ENCODE measurements at places on chromosomes 7 and 10.

DNA sequence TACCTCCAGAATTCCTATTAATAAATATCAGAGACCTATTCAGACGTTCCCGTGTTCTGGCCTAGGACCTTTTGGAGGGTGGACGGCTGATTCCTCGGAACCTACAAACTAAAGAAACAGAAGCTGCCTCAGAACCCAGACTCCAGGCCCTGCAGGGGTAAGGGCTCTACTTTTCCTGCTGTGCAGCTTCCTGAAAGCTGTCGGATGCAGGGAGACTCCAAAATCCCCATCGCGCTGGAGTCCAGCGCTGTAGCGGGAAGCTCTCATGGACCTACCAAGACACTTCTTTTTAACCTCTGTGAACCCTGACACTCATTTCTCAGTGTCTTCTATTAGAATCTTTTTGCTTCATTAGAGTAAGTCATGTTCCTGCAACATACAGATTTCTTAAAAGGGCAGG is 244.5 kb upstream of the PITRM1 start:
- DNase-seq = no peak

DNA sequence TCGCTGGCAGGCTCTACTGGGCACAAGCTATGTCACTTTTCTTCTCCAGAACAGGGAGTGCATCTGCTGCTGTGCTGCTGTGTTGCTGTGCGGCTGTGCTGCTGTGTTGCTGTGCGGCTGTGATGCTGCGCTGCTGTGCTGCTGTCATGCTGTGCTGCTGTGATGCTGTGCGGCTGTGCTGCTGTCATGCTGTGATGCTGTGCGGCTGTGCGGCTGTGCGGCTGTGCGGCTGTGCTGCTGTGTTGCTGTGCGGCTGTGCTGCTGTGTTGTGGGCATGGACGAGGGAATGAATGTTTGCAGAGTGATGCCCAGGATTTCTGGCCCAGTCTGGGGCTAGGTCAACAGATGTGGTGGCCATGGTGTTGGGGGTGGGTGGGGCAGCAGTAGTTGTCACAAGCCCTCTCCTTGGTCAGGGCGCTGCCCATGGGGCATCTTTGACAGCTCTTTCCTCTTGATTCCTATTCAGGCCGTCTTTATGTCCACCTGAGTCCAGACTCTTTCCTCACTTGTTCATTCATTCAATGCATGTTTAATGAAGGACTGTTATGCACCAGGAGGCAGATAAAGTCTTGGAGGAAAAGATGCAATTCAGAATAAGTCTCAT is 55.6 kb downstream of the C10orf120 start:
- DNase-seq = no peak

- no peak for DNase-seq
Measured at GRCh38 chr7:151461096-151461941, 21.4 kb upstream of the CRYGN start.

DNA sequence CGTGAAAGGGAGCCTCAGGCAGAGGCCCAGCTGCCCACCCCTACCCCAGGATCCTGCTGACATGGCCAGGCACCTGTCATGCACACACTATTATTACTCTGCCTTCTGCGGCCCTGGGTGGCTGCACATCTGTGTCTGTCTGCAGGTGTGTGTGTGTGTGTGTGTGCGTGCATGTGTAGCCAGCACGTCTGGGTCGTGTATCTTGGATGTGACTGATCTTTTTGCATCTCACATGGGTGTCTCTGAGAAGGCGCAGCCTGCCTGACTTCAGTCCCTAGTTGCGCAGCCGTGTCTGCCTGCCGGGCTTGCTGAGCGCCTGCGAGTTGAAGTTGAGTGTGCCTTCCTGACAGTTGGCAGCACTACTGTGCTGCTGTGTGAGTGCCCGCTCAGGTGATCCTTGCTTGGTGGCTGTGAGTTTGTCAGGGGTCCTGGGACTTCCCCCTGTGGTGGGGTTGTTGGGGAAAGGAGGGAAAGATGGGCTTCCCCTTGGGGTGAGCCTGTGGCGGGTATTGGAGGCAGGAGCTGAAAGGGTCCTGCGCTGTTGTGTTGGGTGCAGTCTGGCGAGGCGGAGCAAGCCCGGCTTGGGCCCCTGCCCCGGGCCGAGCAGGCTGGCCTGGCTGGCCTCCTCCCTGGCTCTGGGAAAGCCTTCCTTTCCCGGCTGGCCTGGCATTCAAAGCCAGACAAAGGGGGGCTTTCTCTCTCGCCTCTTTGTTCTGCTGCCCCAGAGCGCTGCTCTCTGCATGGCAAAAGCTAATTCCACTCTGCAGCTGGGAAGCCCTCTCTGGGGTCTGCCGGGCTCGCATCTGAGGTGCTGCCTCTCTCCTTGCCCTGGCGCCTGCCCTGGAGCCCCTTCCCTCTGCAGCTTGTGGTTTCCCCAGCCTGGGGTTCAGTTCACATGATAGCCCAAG is 4.9 kb downstream of the TRIM8 start:
- DNase-seq = no peak

DNA sequence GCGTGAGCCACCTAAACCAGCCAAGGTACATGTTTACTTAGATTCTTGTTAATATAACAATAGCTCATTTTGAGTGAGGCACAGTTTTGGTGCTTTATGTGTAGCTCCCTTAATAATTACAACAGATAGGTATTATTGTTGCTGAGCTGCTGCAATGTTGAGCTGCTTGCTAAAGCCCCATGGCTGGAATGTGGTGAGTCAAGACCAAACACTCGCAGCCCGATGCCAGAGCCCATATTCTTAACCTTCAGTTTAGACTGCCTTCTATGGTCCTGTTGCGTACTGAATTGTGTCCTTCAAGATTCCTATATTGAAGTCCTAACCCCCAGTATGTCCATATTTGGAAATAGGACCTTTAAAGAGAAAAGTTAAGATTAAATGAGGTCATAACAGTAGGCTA is 407.1 kb downstream of the NEBL start:
- DNase-seq = no peak

DNA sequence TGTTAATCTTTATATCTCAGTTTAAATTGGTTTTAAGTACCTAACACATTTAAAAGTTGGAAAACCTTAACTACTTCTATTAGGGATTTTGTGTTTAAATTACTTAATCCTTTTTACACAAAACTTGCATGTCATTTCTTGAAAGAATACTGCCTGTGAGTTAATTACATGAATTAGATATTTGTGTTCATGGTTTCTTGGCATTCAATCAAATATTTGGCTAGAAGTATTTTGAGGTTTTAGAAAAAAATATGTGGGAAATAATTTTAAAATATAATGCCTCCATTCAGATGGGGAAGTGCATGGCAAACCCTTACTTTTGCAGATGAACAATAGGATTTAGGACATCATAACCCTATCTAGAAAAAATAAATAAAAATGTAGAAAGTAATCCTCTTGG is 186.5 kb upstream of the SEMA3E start:
- DNase-seq = no peak

GRCh38 chr7:50342616-50343114 is 38.1 kb downstream of the IKZF1 start:
- no peak for DNase-seq

GRCh38 chr10:103660364-103661197 is 167.1 kb downstream of the NEURL1 start:
- DNase-seq = no peak

DNA sequence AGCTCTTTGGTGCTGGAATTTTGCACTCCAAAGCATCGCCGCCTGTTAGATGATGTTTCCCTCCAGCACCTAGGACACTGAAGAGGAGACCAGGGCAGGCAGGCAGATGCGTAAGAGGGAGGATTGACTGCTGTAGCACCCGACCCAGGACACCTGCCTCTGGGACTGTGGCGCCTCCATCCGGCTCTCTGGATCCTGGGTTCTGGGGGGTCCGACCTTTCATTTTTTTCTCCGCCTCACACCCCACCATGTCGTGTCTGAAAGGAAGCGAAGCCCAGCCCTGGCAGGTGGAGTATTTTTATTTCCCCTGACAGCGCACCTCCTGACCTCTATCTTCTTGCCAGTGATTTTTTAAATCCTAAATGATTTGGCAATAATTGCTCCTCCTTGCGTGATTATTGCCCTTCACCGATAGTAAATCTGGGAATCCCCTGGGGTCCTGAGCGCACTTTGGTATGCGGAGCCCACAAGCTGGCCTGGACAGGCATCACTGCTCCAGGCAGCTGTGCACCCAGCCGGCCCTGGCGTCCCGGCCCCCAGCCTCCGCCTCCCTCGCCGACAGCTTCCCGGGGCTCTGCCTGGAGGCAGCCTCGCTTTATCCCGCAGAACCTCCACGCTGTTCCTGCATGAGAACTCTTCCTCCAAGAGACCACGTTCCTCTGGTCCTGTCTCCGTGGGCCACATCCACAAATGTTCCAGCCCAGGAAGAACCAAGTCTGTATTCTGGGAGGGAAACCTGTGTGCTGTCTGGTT is 48.4 kb downstream of the LHPP start:
- no peak for DNase-seq

- DNase-seq = no peak
Measured at GRCh38 chr7:154914308-154914995, 88.5 kb downstream of the PAXIP1 start.

- no peak for DNase-seq
Measured at GRCh38 chr10:112456533-112456932, 9.5 kb downstream of the VTI1A start.

- DNase-seq = no peak
Measured at GRCh38 chr7:16509829-16510228, 16.8 kb upstream of the LRRC72 start.

- no peak for DNase-seq
Measured at GRCh38 chr10:42952349-42952748, 124.5 kb upstream of the RET start.

DNA sequence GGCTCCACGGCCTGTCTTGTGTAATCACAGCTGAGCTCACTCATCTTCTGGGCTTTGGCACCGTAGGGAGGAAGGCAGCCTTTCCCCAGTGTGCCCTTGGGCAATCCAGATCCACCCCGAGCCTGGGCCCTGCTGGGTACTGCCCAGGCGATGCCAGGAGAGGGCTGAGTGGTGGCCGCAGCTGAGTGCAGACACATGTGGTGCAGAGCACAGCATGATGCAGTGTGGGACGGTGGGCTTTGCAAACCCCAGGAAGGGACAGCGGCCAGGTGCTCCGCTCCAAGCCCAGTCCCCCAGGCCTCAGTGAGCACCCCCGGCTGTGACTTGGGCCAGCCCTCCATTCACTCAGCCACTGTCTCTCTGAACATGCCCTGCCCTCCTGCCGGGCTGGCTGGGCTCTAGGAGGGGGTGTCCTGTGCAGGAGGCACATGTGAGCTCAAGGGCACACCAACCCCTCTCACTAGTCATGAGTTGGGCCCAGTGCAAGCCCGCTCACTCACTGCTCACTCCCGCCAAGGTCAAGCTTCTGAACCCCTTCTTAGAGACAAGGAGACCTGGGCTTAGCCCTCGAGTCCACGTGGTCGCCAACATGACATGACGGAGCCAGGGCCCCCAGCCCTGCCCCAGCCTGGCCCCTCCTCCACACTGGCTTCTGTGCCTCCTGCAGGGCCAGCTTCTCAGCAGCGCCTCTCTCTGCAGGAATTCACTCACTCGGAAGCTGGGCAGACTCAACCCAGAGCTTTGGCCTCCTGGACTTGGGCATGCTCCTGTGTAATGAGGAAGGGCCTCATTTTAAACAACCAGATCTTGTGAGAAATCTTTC is 77.5 kb upstream of the INSIG1 start:
- DNase-seq = no peak

DNA sequence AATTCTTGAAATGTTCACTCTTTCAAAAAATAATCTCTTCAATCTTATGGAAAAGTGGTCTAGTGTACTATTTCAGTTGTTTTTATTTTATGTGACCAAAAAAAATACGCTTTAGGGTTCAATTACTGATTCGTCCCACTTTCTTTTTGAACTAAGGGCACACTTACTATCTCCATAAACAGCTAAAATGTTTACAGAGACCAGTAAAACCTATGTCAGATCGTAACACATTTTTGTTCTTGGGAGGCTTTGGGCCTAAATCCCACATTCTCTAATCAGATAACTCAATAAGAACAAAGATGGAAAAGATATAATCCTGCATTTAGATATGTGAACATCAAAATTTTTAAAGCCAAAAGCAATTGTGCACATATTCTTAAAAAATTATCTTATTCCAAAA is 29.8 kb upstream of the EPC1 start:
- no peak for DNase-seq

GRCh38 chr10:121947343-121948330 is 19.8 kb upstream of the ATE1 start:
- no peak for DNase-seq

DNA sequence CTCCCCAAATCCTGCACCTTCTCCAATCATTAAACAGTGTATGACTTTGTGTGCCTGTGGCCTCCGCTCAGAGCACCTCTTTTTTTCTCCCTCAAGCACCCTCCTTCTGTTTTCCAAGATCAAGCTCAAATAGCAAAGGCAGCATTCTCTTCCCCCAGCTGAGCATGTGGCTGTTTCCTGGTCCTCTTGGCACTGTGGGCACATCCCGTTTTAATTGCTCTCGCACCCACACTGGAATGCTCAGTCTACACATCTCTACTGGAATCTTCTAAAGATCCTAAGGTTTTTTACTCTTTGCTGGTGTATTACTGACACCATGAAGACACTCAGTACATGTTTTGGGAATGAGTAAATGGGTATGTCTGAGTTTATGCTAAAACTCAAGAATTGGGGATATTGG is 107.4 kb downstream of the WDFY4 start:
- no peak for DNase-seq

GRCh38 chr7:1758859-1759521 is 88.9 kb downstream of the ELFN1 start:
- DNase-seq = no peak

DNA sequence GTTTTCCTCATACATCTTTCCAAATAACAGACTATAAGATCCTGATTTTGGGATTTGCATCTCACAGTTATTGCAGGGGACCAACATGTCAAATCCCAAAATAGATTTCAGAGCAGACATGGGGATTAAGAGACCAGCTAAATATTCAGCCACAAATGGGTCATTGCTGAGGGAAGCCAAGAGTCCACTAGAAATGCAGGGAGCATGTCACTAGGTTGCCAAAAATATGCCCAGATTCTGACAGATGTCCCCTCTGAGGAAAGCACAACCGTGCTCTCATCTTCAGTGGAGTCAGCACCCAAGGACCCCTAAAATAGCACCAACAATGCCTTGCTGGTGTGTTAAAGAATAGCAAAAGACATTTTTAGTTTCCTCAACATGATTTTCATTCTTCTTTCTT is 56.2 kb upstream of the AGK start:
- no peak for DNase-seq

GRCh38 chr7:93476491-93477344 is 97.8 kb downstream of the CALCR start:
- DNase-seq = no peak

- no peak for DNase-seq
Measured at GRCh38 chr10:116852246-116852645, 2.9 kb downstream of the ENO4 start.

DNA sequence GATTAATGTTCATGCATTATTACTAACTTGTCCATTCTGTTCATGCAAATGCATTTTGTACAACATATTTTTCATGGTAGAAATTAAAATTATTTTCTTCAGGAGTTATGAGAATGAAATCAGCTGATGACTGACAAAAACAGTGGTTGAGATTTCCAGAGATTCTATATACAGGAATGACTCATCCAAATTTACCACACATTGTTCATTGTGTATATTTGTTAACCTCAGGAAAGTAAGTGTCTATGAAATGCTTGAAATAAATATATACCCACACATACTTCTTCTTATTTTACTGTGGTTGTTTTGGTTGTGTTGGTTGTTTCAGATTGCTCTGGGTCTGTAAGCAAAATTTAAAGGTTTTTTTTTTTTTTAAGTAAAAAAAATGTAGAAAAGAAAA is 108.1 kb upstream of the SP8 start:
- no peak for DNase-seq
